ENCODE measurements at places on chromosomes 5 and 9. TPM values are rescaled to one million over a fixed set of nuclear protein-coding genes. Genes with fewer than 3 reads are reported as not detected.

- DNase-seq = no peak
Observed at GRCh38 chr9:107569174-107569573, 79.6 kb upstream of the KLF4 start.

DNA sequence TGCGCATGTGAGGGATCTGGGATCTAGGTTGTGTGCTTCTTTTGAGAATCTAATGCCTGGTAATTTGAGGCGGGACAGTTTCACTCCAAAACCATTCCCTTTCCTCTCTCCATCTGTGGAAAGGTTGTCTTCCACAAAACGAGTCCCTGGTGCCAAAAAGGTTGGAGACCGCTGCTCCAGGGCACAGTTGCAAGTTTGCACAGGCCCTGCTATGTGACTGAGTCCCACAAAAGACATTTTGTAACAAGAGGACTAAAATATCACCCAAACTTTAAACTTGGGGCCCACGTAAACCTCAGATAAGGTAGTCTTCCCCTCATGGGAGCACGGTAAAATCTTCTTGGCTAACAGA is 5.8 kb upstream of the ZNF367 start:
- peak; percentile 21 for DNase-seq

The PSAT1 gene
- total RNA-seq = 179 TPM

- no peak for DNase-seq
Observed at GRCh38 chr5:35374584-35374983, 144.3 kb upstream of the PRLR start.

The RNF208 gene
- total RNA-seq = 7.2 TPM

DNA sequence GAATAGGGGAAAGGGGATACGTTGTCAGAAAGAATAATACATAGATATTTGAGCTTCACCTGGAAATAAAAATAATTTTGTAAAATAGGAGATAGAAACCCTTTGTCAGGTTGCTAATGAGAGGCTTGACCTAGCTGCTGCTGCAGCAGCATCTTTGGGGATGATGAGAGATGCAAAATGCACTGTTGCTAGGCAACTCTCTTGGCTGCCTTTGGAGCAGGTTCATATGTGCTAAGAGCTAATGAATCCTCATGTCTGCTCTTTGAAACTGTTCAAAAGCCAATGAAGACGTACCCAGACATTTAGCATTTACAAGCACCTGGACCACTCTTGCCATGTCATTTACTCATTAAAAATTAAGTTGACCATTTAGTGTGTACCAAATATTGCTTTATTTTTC is 121.7 kb downstream of the FOCAD start:
- DNase-seq = no peak

DNA sequence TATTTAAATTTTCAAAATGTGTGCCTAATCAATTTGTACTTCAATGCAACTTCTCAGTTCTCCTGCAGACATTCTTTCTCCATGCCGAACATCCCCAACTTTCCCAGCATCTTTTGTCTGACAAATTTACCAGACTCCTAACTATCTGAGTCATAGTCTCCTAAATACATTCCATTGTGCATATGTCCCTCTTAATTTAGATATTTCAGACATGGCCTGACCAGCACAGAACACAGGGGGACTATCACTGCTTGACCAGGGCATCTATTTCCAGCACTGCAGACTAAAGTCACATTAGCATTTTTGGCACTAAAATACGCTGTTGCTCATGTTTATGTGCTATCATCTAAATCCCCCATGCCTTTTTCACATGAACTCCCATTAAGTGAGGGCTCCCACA is 71.9 kb downstream of the ITGA1 start:
- no peak for DNase-seq

DNA sequence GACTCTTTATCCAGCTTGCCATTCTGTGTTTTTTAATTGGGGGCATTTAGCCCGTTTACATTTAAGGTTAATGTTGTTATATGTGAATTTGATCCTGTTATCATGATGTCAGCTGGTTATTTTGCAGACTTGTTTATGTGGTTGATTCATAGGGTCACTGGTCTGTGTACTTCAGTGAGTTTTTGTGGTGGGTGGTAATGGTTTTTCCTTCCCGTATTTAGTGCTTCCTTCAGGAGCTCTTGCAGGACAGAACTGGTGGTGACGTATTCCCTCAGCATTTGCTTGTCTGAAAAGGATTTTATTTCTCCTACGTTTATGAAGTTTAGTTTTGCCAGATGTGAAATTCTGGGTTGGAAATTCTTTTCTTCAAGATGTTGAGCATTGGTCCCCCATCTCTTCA is 381.1 kb downstream of the MAN2A1 start:
- DNase-seq = no peak

- no peak for DNase-seq
Observed at GRCh38 chr9:120652934-120653333, 61.3 kb downstream of the MEGF9 start.

All from osteocyte (in vitro differentiated cells).